GM20000 (cell line): ENCODE measurements at places on chromosomes 1 and 21.

DNA sequence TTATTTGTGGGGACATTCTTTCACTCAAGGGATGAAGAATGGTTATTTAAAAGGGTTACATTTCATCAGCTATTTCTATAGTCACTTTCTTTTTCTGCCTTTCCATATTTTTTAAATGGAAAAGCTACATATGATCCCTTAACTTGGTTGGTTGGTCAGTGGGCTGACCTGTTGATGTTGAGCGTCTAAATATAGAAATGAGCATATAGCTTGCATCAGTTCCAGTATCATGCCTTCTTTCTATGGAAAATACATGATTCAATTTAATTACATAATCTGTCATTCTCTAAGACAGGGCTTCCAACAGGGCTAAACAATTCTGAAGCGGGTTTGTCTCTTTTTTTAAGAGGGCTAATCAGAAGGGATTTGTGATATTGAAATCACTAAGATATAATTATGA, 40.6 kb downstream of the TYW3 start:
- no peak for DNase-seq

DNA sequence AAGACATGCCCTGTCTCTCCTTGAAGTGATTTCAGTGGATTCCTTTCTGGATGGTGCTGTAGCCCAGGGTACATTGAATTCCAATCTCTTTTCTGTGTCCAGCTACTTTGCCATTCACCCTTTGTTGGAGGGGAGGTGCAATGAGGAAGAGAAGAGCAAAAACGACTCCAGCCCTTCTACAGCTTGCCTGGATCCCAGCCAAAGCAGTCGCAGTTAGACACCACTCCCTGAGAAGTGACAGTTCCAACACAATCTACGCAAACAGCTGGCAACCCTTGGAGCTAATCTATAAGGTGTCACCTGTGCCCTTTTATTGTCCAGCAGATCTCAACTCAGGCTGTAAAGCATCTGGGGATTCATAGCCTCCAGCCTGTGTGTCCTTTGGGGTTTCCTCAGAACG, 4.6 kb downstream of the CD244 start:
- no peak for DNase-seq

- no peak for DNase-seq
Measured at GRCh38 chr21:31117128-31117916, 79.0 kb upstream of the KRTAP19-8 start.

- DNase-seq, result no peak
Measured at GRCh38 chr1:39348278-39348677, 143.2 kb upstream of the BMP8A start.

DNA sequence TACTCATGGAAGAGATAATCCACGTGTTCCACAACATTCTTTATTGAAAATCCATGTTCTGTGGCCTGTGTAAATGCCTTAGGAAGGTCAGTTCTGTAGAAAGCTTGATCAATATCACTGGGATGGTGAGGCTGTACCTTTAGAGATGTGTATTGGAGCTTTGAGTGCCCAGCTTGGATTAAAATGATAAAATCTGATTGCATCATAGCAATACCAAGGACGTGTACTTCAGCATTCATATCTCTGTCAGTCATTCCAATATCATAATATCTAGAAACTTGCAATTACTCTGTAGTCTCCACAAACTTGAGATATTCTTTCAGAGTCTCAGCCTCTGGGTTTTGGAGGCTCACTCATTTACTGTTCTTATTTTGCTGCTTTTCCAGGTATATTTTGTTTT, 31.6 kb downstream of the IFI44 start:
- no peak for DNase-seq

- no peak for DNase-seq
Measured at GRCh38 chr1:40396420-40396819, 22.9 kb downstream of the SMAP2 start.

- no peak for DNase-seq
Measured at GRCh38 chr1:48718705-48719104, 58.0 kb downstream of the BEND5 start.

- DNase-seq, result peak; percentile 47
Measured at GRCh38 chr1:207335695-207336363, 14.4 kb downstream of the CD55 start.

- no peak for DNase-seq
Measured at GRCh38 chr1:85998105-85998855, 158.3 kb downstream of the COL24A1 start.

DNA sequence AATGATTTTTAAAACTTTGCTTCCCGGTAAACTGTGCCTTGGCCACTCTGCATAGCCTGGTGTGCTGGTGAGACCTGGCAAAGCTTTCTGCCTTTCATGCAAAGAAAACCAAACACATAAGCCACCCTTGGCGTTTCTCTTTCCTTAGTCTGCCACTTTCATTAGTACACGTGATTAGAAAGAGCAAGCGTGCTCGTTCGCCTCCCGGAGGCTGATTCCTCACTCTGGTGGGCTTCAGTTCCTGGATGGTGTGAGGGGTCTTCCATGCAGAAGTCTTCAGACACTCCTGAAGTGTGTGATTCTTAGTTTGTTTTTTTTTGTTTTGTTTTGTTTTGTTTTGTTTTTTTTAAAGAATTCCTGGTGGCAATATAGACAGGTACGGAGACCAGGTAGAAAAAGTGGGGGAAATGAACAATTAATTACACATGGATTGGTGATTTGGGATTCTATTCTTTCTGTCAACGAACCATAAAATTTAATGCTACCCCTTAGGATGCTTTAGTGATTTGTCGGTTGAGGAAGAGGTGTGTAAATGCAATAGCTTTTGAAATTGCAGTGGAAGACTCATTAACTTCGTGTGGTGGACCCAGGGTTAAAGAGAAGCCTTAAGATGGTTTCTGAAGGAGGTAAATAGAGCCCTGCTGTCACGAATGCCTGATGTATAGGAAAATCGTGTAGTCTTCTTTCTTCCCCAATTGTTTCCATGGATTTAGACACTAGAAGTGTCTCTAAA, 2.1 kb downstream of the GALNT2 start:
- peak; percentile 38 for DNase-seq

GRCh38 chr1:187551061-187551460, 722.3 kb downstream of the PLA2G4A start:
- DNase-seq, result no peak

GRCh38 chr1:223183268-223183862, 40.3 kb upstream of the TLR5 start:
- DNase-seq, result no peak

GRCh38 chr1:232377494-232377770, 252.5 kb downstream of the SIPA1L2 start:
- no peak for DNase-seq

GRCh38 chr1:2610036-2610959, 22.5 kb downstream of the MMEL1 start:
- DNase-seq, result no peak

- DNase-seq, result no peak
Measured at GRCh38 chr1:215605011-215605621, 38.0 kb downstream of the KCTD3 start.

DNA sequence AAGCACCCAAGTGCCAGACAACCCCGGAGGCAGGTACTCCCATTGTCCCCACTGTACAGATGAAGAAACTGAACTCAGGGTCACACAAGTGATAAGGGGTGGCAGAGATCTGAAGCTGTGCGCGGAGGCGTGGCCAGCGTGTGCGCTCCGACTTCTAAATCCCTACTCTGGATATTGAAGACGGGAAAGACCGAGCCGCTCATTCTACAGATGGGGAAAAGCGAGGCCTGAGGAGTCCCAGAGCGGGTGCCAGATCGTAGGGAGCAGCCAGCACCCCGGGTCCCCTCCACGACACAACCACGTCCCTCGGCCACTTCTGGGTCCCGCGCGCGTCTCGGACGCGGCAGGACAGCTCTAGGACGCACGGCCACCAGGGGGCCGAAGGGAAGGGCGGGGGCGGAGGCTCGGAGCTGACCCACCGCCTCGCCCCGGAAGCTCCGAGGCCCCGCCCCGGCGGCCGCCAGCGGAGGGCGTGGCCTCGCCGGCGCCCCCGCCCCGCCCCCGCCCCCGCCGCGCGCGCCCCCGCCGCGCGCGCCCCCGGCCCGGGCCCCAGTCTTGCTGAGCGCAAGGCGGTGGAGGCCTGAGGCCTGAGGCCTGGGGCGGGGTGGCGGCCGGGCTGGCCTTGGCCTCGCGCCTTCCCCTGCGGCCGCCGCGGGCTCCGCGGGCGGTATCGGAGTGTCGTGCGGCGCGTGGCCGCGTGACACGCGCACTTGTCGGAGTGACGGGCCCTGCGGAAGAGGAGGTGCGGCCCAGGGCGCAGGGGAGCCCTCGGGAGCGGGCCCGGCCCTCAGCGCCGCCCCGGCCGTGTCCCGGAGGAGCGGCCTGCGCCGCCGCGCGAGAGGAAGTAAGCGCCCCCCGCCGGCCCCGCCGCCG, at the start of gene H6PD:
Gene H6PD (plus strand): TSS at position 552 of the 873 bp plus-strand sequence. CDS start 10,161 bp downstream, outside the sequence.
- DNase-seq, result peak; percentile 99

- no peak for DNase-seq
Measured at GRCh38 chr21:34834852-34835501, 166.2 kb downstream of the CLIC6 start.

DNA sequence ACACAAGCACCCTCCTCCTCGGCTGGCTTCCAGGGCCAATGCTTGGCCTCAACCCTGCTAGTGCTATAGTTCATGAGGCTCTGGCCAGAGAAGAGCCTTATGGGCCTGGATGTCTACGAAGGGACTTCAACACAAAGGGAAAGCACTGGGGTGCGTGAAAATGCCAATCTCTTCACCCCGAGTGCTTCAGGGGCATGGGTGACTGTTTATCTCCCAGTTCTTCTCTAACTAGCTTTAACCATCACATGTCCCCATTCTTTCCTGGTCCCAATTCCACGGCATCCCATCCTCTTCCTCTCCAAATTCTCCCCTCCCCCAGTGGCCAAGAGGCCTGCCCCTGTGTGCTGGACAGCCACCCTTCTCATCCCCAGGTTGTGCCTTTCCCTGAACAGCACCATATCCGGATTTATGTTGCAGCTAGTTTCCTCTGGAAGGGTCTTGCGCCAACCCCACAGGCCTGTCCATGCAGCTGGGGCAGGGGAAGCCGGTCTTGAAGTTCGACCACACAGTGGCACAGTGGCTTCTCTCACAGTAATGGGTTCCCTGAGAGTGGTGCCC, 16.7 kb downstream of the ABCA4 start:
- DNase-seq, result no peak

DNA sequence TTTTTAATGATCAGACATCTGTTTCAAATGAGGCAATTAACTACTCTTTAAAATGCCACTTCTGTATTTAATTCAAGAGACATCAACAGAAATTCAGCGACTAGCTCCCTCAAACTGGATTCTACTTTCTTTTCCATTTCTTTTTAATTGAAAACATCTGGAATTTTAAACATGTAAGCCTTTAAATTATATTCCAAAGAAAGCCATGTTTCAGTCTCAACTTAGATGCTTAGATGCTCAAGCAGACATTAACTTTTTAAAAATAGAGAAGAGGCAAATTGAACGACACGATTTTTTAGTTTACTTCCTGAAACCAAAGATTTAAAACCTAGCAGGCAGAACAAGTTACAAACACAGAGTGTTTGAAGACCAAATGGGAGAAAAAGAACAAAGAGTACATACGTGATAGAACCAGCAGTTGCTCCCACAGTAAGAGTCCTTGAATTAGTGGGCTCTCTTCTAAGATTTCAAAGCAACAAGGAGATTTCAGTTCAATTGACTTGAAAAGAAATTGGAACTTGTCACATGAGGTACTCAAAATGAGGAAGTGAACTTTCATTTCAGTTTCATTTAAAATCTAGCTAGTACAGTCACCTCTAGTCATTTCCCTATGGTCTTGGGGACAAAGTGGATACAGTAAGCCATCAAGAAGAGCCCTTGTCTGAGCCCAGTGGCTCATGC, at the start of gene CTSS:
Gene CTSS (minus strand): TSS at position 483 of the 681 bp plus-strand sequence. CDS start 1,015 bp downstream, outside the sequence.
- DNase-seq, result peak; percentile 76
